Right ventricle myocardium inferior (tissue), 1 donor: ENCODE measurements at places on chromosomes 12 and 14. TPM values are rescaled to one million over a fixed set of nuclear protein-coding genes. Genes with fewer than 3 reads are reported as not detected.
A peak's percentile ranks its signal among the peaks of the same experiment; 100 is the strongest.

- DNase-seq, result peak; percentile 86
Measured at GRCh38 chr14:100824091-100824551, 1.8 kb upstream of the MEG3 start.

DNA sequence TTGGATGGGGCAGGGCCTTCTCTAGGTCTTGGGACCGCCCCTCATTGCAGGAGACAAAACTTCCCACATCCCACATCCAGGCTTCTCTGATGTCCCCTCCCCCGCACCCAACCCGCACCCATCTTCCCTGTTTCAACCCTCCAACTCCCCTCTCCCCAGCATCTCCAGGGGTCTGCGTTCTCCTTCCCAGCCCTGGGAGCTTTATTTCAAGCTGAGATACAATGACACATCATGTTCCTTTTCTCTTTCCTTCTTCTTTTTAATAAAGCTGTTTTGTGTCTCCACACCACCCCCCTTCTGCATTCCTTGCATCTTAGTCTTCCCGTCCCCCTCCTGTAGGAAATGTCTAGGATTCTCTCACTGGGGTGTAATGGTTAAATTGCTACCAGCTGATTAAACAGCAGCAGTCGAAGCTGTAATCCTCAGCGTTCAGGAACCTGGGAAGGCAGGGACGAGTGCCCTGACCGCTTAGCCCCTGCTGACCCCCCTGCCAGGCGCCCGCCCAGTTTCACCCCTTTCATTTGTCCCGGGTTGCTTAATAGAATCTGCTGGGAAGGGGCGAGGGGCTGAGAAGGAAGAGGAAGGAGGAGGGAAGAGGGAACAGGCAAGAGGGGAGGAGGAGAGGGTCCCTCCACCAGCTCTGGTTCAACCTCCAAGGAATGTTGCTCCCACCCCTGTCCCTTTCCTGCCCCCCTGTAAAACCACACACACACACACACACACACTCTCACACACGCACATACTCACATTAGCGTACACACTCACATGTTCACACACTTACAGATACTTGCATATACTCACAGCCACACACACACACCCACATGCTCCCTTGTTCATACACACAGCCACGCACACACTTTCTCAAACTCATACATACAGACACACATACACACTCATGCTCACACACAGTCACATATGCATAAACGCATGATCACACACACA is 104.5 kb upstream of the MED13L start:
- no peak for DNase-seq

GRCh38 chr12:71432936-71433335 is 6.7 kb upstream of the LGR5 start:
- DNase-seq, result no peak

The KRT1 gene
- total RNA-seq, result not detected

The SCNN1A gene
- 0.46 TPM for total RNA-seq

DNA sequence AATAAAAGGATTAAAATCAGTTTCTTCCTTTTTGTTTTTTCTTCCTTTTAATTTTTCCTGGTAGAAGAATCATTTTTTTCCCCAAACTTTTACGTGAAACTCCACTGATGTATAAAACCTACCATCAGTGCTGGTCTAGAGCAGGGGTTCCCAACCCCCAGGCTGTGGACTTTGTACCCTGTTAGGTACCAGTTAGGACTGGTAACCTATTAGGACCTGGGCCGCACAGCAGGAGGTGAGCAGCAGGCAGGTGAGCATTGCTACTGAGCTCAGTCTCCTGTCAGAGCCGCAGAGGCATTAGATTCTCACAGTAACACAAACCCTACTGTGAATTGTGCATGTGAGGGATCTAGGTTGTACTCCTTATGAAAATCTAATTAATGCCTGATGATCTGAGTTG is 10.1 kb downstream of the SMCO2 start:
- DNase-seq, result no peak

DNA sequence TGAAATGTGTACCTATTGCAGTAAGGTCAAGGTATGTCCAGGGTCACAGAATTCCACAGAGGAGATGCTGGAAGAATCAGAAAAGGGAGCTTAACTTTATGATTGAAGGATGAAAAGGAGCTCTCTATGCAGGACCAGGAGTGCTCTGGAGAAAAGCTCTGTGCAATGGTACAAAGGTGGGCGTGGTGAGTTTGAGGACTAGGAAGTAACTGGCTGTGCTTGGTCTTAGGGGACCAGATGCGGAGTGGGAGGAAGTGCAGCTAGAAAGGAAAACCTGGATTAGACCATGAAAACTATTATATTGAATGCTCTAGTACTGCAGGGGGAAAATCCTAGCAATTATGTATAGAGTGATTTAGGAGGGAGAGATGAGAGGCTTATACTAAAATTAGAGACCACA is 56.8 kb downstream of the BTG1 start:
- no peak for DNase-seq

GRCh38 chr12:78651755-78652154 is 212.8 kb upstream of the SYT1 start:
- DNase-seq, result no peak

The PTPRB gene
- 38.1 TPM for total RNA-seq

The CACNA2D4 gene
- total RNA-seq, result 1.1 TPM

- DNase-seq, result no peak
Measured at GRCh38 chr14:92905667-92906066, 17.3 kb upstream of the CHGA start.

GRCh38 chr12:56377310-56377988 is 14.8 kb upstream of the APOF start:
- no peak for DNase-seq

DNA sequence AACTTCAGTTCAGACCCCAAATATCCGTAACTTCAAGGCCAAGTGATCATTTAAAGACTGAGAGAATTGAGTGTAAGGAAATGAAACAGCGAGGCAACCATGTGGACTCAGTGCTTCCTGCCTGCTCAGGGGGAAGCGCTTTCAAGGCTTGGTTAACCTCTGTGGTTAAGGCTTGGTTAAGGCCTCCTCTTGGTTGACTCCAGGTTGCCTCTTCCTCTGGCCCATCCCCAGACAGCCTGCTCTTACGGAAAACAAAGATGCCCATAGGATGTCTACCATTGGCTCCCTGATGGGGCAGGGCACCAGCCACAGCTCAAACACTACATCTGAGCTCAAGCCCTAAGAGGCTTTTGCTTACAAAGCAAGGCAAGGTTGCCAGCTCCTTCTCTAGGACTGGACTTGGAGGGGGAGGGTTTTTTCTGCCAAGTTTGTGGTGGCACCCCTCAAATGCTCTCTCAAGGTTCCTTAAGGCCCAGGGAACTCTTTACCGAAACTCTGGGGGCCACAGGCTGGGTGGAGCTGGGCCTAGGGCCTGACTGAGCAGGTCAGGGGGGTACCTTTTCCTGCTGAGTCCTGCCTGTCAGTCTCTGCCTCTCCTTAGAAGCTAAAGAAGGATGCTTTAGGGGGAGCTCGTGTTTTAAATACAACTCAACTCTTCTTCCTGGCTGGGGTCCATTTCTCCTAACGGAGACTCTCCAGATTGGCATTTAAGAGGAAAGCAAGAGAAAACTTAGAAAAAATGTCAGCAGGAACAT is 13.7 kb downstream of the COL2A1 start:
- no peak for DNase-seq

The DPF3 gene
- 27.3 TPM for total RNA-seq

GRCh38 chr12:91931111-91931510 is 214.5 kb downstream of the BTG1 start:
- DNase-seq, result no peak

DNA sequence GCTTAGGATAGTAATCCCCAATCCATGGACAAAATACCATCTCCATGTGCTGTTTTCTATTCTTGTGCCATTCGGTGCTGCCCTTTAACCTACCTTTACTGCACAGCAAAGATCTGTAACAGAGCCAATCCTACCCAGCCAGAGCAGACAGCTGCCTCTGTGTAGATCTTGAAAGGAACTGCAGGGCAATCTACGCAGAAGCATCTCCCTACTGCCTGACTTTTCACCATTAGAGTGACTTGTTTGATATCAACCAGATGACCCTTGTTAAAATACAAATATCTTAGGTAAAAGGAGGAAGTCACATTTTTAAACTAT is 33.9 kb upstream of the PPM1A start:
- DNase-seq, result no peak
